ENCODE measurements at places on chromosomes 4 and X.

DNA sequence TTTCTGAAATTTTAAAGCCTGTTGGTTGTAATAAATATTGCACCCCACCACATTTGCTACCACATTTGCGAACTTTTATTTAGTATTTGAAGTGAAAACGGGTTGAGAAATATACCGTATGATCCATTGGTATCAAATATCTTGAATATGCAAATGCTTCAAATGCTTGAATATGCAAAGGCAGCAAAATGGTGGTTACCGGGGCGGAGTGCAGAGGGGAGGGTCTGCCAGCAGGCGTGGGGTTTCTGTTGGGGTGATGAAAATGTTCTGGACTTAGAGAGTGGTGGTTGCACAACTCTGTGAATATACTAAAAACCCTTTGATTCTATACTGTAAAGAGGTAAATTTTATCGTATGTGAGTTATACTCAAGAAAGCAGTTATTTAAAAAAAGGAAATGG, 35.3 kb downstream of the SHROOM2 start:
- no peak for DNase-seq

DNA sequence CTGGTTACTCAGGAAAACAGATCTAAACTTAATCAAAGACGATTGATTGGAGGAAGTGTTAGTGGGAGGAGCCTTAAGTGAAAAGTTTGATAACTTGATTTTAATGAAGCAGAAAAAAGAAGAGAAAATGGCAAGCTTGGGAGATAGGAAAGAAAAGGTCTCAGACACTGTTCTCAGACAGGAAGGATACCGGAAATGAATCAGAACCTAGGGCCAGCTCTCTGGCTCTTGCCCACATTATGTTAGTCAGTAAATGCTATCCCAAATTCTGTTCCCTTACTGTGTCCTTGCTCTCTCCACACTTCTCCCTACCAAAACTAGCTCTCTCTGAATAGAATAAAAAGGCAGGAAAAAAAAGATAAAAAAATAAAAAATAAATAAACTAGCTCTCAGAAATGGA, 48.6 kb upstream of the TMEM164 start:
- DNase-seq: no peak

- DNase-seq: no peak
Measured at GRCh38 chr4:2320152-2320551, 58.2 kb upstream of the MXD4 start.

GRCh38 chr4:13983189-13983790, 355.8 kb upstream of the BOD1L1 start:
- no peak for DNase-seq

DNA sequence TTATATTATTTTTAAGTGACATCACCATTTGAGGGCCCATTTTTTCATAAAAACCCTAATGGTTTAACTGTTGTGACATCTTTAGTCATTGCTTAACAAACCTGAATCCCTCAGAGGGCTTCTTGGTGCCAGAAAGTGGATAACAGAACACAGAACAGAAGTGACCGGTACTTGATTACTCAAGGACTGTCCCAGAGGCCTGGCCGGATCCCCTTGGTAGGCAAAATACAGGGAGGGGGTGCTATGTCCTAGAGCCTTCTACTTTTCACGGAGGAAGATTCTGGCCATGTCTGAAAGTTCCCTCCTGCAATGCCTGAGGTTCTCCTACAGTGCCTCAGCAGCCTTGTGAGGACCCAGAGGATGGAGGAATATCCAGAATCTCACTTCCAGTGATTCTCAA, 94.3 kb upstream of the DCLK2 start:
- no peak for DNase-seq

GRCh38 chrX:44352758-44353157, 9.3 kb upstream of the EFHC2 start:
- DNase-seq: no peak

- no peak for DNase-seq
Measured at GRCh38 chr4:6107114-6107791, 89.0 kb upstream of the C4orf50 start.

GRCh38 chrX:26783512-26784225, 567.7 kb downstream of the MAGEB5 start:
- DNase-seq: no peak

- no peak for DNase-seq
Measured at GRCh38 chr4:183544109-183544508, 39.3 kb downstream of the ING2 start.

DNA sequence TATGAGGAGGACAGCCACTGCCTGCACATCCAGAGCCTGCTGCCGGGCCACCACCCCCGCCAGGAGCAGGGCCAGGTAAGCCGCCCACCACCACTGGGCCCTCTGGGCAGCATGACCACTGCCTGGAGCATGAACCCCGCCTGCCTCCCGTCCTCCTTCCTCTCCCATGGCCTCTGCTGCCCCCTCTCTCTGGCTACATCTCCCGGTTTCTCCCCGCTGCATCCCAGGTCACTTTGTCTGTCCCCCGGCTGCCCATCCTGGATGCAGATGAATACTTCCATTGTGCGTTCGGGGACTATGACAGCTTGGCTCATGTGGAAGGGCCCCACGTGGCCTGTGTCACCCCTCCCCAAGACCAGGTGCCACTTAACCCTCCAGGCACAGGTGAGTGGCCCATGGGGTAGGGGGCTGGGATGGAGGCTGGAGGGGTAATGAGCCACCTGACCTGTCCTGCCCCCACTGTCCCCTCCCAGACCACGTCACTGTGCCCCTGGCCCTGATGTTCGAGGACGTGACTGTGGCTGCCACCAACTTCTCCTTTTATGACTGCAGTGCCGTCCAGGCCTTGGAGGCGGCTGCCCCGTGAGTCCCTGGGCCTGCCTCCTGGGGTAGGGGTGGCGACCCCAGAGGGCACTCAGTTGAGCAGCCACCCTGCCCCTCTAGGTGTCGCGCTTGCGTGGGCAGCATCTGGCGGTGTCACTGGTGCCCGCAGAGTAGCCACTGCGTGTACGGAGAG, 6.0 kb downstream of the PLXNB3 start:
- DNase-seq: no peak

All from stimulated activated CD8-positive, alpha-beta memory T cell treated with anti-CD3 and anti-CD28 coated beads, Interleukin-12 subunit alpha, Interleukin-12 subunit beta, amount 100 ng/mL, for 4 hours (primary cell).